ENCODE measurements at places on chromosomes 2 and 18.

DNA sequence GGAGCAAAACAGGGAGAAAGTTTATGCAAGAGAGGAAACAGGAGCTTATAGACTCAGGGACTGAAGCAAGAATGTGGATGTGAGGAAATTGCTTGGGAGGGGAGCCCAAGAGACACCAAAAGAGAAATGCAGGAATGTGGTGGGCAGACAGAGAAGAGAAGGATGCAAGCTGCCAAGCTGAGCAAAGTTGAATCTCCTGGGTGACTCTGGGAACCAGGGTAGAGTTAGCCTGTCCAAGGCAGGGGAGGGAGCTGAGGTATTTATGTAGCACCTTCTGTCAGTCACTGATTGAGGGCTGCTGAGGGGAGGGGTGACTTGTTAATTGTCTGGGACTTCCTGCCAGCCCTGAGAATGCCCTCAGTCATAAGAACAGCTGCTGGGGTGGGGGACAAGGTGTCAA is 464.3 kb downstream of the NBAS start:
- no peak for DNase-seq

GRCh38 chr2:218043100-218043499 is 26.0 kb upstream of the RUFY4 start:
- DNase-seq: no peak

GRCh38 chr18:8559612-8560186 is 49.5 kb upstream of the RAB12 start:
- DNase-seq: no peak

DNA sequence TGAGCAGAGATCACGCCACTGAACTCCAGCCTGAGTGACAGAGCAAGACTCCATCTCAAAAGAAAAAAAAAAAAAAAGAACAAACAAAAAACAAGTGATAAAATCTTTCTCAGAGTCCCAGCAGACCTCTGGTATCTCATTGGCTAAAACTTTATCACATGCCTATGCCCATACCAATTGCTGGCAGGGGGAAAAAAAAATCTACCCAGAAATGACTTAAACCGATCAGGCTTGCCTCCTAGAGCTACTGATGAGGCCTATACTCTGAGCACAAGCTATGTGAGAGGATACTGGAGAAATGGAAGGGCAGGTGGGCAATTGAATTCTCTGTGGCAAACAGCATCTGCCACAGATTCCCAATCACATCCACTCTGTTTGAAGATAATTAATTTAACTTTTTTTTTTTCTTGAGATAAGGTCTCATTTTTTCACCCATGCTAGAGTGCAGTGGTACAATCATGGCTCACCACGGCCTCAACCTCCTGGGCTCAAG is 49.0 kb downstream of the FBXO36 start:
- no peak for DNase-seq

- DNase-seq: no peak
Measured at GRCh38 chr2:15673919-15674636, 82.4 kb downstream of the DDX1 start.
